ENCODE measurements at places on chromosomes 4 and X.

- DNase-seq = no peak
Measured at GRCh38 chr4:121698236-121698671, 1.5 kb upstream of the ANXA5 start.

DNA sequence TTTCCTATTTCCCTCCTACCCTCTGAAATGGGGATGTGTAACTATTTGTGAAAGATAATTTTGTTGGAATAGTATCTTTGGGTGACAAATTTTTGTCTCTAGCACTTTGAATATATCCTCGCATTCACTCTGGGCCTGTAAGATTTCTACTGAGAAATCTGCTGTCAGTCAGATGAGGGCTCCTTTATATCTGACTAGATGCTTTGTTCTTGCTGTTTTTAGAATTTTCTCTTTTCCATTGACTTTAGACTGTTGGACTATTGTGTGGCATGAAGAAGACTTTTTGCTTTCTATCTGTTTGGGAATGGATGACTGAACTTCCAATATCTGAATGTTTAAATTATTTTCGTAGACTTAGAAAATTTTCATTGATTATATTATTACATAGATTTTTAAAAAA lies 54.2 kb upstream of the GRID2 start:
- no peak for DNase-seq

- DNase-seq = no peak
Measured at GRCh38 chr4:1463088-1463926, 57.1 kb upstream of the NKX1-1 start.

GRCh38 chr4:121676345-121677075 lies 20.3 kb downstream of the ANXA5 start:
- DNase-seq = no peak

DNA sequence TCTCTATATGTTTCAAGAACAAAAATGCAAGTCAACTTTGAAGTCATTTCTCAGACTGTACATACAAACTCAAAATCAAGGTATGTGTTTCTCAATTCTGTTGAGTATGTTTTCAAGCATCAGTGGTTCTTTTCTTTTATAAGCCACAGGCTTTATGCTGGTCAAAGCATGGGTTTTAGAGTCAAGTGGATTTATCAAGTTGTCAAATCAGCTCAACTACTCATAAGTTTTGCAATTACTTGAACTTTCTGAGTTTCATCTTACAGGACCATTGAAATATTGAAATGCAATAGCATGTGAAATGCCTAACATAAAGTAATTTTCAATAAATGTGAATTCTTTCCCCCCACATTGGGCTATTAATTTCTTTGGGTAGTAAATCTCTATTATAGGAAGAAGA lies 239.9 kb upstream of the DKK2 start:
- DNase-seq = no peak

- DNase-seq = no peak
Measured at GRCh38 chr4:143597276-143597675, 83.8 kb downstream of the SMARCA5 start.

GRCh38 chr4:1903035-1903434 lies 31.8 kb downstream of the NSD2 start:
- no peak for DNase-seq

GRCh38 chr4:62531264-62531663 lies 1331.1 kb downstream of the ADGRL3 start:
- DNase-seq = no peak

DNA sequence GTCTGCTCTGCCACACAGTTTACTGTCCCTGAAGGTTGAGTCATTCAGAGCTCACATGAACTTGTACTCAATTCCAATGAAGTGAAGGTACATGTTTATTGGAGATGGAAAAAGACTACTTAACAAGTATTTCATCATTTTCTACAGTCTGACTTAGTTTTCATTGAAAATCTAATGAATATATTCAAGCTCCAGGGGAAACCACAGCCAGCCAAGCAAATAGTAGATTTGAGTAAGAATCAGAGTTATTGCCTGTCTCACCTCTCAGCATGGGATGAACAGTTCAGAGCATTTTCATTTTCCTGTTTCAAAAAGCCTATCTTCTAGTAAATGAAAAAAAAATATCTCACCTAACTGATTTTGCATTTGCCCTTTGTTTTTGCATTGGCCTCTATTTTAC lies 1249.4 kb upstream of the DIAPH2 start:
- no peak for DNase-seq

- DNase-seq = no peak
Measured at GRCh38 chr4:90127223-90127705, at the start of gene CCSER1. Gene CCSER1, plus strand, starts transcription at chr4:90127394.

- no peak for DNase-seq
Measured at GRCh38 chr4:141220271-141220670, 424 bp upstream of the ZNF330 start.

DNA sequence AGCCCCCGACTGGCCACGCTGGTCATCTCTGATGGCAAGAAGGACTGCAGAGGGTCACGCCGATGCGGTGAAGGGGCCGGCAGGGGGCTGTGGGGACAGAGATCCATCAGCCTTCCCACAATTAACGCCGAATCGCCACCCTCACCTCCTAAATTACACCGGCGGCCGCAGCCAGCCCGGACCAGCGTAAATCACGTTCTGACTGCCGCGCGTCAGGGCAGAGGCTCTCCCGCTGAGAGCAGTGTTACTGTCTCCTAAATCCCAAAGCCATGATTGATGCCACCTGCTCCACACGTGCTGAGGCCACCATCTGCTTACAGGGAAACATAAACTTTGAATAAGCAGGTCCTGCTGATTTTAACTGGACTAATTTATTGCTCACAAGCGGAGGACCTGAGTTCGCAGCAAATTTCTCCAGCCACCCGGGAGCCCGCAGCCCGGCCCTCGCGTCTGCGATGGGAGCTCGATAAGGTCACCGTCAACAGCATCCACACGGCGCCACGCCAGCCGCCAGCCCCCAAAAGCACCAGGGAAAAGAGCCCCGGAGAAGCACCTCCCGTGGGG lies 127.3 kb upstream of the NKX1-1 start:
- no peak for DNase-seq

DNA sequence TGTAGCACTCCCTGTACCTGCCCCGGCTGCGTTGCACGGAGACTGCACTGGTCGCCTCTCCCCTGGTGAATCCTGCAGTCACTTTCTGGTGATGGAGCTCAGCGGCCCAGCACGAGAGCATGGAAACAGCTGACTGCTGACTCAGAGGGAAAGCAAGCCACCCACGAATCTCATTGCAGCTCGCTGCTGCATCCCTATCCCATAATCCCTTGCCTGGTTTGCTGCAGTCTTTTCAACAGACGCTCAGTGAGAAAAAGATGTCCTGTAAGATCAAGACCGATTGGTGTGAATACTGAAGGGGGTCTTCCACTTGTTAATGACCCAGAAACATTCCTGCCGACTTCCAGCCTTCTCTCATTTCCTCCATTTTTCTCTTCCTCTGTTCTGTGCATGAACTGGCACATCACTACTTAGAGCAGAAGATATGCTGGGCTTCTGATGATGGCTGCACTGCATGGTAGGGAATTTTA lies 52.9 kb downstream of the TRIM2 start:
- no peak for DNase-seq

DNA sequence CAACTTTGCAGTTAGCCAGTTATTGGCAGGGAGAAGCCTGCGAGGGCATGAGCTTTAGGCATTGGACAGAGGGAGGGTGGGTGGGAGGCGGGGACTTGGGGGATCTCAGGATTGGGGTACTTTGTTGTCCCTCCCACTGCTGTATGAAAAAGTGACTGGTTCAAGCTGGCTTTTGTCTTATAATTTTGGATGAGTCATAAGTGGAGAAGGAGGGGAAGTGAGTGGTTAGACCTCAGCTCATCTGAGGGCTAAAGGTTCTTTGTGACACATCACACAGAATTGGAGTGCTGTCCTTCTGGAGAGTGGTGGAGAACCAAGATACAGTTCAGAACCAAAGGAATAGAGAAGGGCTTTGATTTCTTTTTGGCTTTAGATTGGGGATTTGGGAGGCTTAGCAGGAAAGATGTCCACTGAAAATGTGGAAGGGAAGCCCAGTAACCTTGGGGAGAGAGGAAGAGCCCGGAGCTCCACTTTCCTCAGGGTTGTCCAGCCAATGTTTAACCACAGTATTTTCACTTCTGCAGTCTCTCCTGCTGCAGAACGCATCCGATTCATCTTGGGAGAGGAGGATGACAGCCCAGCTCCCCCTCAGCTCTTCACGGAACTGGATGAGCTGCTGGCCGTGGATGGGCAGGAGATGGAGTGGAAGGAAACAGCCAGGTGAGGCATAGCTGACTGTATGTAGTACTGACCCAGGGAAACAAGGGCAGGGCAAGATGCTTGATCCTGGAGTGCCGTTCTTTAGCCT lies at the start of gene SLC4A4:
SLC4A4 (plus strand) TSS at position 175 of the 748 bp plus-strand sequence.
- no peak for DNase-seq

GRCh38 chr4:55369968-55370367 lies 23.9 kb downstream of the SRD5A3 start:
- no peak for DNase-seq

- no peak for DNase-seq
Measured at GRCh38 chrX:136597356-136597755, 50.6 kb upstream of the CD40LG start.

DNA sequence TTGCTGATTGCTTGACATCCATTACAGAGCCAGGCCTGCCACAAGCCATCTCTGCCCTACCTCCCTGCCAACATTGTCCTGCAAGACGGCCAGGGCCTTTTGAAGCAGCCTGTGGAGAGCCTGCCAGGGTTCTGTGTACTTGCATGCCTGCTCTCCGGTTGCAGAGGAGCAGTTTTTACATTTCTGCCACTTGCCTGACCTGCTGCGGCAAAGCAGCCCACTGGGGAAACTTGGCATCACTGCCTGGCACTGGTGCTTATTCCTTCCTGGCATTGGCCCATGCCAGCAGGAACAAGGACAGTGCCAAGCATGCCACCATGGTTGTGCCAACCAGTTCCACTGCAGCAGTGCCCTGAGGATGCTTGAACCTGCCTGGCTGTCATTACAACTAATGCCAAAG lies 167.1 kb downstream of the NHS start:
- no peak for DNase-seq

- no peak for DNase-seq
Measured at GRCh38 chr4:185702147-185702663, 109.8 kb downstream of the SORBS2 start.

DNA sequence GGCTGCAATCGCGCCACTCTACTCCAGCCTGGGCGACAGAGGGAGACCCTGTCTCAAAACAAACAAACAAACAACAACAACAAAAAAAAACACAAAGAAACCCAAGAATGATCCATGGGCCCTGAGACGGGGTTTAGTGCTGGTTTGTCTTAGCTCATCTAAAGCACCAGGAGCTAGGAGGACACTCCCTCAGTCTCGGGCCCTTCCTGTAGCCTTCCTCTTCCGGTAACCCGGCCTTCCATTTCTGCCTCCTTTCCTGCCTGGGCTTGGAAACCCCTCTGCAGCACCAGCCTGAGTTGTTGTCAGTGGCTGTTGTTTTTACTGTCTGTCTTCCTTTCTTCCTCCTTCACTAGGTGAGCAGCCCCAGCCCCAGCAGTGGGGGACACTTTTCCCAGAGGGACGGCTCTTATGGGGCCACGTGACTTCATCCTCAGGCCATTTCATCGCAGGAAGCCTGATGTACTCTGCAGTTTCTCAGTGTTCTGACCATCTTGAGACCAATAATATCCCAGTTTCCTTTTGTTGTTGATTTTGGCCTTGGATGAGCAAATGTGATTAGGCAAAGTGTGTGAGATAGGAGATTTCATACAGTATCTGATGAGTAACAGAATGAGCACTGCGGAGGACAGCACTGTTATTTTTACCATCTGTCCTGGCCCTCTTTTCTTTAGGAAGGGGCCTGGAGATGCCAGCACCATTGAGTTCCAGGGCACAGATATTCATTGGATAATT lies 90.1 kb downstream of the ANAPC4 start:
- no peak for DNase-seq

GRCh38 chr4:55517526-55518229 lies 29.0 kb downstream of the CLOCK start:
- DNase-seq = no peak

GRCh38 chr4:109972786-109973528 lies 60.3 kb downstream of the EGF start:
- no peak for DNase-seq

GRCh38 chr4:161121451-161121850 lies 1042.3 kb downstream of the FSTL5 start:
- DNase-seq = no peak

DNA sequence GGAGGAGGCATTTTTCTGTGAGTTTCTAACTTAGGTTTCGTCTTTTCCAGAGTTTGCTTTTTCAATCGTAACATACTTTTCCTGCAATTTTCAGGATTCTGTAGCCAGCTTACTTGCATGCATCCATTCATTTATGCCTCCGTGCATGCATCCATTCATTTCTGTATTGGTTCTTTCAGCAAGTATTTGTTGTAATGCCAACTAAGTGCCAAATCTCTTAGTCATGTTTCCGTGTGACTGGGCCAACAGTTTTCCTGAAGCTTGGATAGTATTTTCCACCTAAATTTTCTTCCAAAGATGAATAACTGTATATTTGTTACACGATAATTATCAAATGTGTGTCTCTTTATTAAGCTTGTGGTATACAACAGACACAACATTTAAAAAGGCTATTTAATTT lies 41.5 kb downstream of the CBLL2 start:
- DNase-seq = no peak

DNA sequence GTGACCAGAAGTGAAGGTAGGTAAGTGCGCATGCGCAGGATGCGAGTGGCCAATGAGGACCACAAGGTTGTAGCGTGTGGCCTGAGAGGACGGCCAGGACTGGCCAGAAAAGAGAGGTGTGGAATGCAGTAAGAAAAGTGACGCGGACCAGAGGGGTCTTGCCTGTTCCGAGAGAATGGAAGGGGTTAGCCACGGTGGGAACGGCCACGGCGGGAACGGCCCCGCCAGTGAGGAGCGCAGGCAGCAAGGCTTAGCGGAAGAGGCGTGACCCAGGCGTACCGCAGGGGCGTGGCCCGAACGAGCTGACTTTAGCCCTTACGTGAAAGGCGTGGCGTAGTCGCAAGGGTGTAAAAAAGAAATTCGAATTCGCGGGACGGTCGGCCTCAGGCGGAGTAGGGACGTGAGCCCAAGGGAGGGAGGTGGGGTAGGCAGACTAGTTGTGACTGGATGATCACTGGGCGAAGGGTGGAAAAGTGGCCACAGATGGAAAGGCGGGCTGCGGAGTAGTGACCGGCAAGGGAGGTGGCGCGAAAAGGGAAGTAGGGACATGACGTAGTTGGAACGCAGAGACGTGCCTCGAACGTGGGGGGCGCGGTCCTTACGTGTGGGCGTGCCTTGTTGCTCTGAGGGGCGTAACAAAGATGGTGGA lies 10.4 kb upstream of the CLTRN start:
- peak; percentile 76 for DNase-seq

- no peak for DNase-seq
Measured at GRCh38 chr4:55358668-55359067, 12.6 kb downstream of the SRD5A3 start.

DNA sequence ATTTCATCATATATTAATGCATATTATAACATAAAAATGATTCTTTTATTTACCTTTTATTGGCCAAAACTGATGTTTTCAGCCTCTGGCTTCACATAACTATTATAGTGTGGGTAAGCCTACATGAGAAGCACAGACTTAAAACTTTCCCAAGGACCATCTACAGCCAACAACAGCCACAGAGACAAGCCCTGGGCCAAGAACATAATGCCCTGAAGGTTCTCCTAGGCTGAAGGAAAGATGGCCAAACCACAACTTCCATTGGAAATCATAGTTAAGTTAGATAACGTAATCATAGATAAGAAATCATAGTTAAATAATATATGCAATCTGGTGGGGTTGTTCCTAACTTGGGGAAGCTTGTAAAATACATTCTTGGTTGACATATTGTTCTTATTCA lies 280.0 kb upstream of the EMCN start:
- no peak for DNase-seq

All from H1 (cell line).